Gastrocnemius medialis (tissue), 4 donors: ENCODE measurements at places on chromosomes 6 and 20. TPM values are rescaled to one million over a fixed set of nuclear protein-coding genes. Genes with fewer than 3 reads are reported as not detected.

GRCh38 chr6:80771941-80772340 is 665.5 kb downstream of the BCKDHB start:
- DNase-seq = no peak
- H3K27me3 ChIP-seq = no peaks in the 10 kb centered on the region
- no peak overlapping the region for H3K27ac ChIP-seq
- H3K36me3 ChIP-seq = no peaks in the 10 kb centered on the region

DNA sequence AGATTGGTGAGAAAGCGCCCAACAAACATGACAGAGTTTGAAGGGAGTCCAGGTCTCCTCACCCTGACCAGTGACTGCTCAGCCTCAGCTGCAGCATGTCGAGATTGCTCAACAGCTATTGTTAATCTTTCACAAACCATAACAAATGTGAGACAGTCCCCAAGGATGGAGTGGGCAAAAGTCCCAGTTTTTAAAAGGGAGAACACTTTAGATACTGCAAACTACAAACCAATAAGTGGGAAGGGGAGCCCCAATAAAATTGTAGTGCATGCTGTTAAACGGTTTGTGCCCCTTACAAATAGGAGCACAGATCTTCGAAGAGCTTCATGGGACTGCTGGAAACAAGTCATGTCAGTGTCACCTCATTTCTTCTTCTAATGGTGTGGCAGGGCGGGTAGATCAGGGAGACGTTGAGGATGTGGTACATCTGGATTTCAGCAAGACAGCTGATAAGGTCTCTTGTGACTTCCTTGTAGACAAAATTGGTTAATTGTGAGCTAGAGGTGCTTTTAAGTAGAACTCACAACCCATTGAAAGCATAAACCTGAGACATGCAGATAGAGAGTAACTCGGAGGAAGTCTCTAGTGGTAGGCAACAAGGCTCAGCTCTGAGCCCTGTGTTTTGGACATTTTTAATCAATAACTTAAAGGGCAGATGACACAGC is 134.0 kb upstream of the ARMC2 start:
- H3K4me3 ChIP-seq = no peak overlapping the region
- H3K27me3 ChIP-seq = no peaks in the 10 kb centered on the region
- H3K36me3 ChIP-seq = no peaks in the 10 kb centered on the region
- H3K27ac ChIP-seq = no peak overlapping the region
- no peak for DNase-seq
- H3K4me1 ChIP-seq = peaks cover 9% of the 10 kb centered on the region

DNA sequence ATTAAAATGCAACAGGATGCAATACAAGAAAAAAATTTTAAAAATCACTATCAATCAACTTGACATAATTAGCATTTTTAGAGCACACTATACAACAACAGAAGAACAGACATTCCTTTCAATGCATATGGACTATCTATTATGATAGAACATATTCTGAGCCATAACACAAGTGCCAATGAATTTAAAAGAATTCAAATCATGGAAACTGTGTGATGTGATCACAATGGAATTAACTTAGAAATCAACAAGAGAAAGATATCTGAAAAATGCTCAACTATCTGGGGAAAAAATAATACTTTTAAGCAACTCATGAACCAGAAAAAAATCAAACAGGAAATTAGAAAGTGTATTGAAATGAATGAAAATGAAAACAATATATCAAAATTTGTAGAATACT is 106.3 kb downstream of the ADTRP start:
- H3K4me3 ChIP-seq = no peak overlapping the region
- no peak for DNase-seq
- no peaks in the 10 kb centered on the region for H3K36me3 ChIP-seq
- H3K4me1 ChIP-seq = no peaks in the 10 kb centered on the region
- no peak overlapping the region for H3K27ac ChIP-seq

GRCh38 chr6:108711826-108712225 is 136.4 kb upstream of the ARMC2 start:
- H3K4me3 ChIP-seq = no peak overlapping the region
- H3K36me3 ChIP-seq = no peaks in the 10 kb centered on the region
- H3K27me3 ChIP-seq = no peaks in the 10 kb centered on the region
- H3K27ac ChIP-seq = no peak overlapping the region
- peaks cover 13% of the 10 kb centered on the region for H3K4me1 ChIP-seq
- no peak for DNase-seq

DNA sequence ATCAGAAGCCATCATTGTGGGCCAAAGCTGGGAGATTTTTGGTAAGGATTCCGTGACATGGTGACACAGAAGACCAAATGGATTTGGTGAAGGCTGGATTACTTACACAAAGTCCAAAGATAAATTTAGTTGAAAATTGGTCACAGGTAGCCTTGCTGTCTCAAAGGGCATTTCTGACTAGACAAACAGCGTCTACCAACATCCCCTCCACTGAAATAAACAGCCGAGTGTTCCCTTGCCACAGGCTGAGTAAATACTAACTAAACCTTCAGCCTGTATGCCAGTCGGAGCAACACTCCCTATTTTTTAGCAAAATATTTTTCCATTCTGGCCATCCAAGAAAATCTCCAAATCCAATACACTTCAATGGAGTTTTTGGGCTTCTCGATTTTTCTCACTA is 279.9 kb upstream of the CITED2 start:
- H3K36me3 ChIP-seq = no peaks in the 10 kb centered on the region
- DNase-seq = no peak
- no peaks in the 10 kb centered on the region for H3K4me1 ChIP-seq
- H3K27ac ChIP-seq = no peak overlapping the region

DNA sequence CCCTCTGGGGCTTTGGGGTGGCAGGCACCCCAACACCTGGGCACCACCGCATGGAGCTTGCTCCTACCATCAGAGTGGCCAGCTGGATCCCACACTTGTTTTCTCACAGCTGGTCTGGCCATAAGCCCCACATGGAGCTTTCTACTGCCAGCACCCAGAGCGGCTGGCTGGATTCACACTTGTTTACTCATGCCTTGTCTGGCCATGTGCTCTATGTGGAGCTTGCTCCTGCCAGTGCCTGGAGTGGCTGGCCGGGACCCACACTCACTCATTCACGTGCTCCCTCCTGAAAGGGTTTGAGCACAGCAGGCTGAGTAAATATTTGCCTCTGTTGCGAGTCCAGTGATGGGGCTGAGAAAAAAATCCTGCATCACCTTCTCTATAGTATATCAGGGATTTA is 487.0 kb downstream of the CD109 start:
- H3K4me3 ChIP-seq = no peak overlapping the region
- no peak overlapping the region for H3K27ac ChIP-seq
- no peaks in the 10 kb centered on the region for H3K36me3 ChIP-seq
- no peaks in the 10 kb centered on the region for H3K27me3 ChIP-seq

DNA sequence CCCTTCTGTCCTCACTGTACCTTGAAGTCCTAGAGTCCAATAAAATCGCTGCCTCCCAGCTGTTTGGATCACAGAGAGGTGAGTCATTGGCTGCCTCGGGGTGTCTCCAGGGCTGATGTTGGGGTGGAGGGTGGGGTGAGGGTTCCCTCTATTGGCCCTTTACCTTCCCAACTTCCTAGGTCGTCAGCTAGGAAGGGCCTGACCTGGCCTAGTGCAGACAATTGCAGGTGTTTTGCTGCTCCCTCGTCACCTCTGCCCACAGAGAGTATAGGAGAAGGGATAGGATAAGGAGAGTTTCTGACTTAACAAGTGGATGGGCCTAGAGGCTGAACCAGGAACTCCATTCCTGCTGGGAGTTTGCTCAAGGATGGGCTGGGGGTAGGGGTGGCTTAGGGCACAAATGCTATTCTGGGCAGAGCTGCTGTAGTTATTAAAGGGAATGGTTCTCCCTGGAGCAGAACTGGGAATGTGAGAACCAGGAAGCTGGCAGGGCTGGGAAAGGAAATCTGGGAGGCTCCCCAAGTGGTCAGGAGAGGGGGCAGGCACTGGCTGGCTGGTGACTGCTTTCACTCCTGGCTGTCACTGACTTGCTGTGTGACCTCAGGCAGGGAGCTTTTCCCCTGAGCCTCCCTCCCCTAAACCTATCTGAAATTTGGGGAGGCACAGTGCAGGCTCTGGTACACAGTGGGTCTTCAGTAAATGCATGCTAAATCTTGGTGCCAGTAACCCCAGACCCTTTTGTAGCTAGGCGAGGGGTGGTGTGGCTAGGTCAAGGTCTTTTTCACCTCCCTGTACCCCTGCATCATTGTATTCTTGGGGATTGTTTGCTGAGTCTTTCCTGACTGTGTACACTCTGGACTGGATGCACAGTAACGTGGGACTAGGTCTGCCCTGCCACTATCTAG is 1.5 kb downstream of the TP53INP2 start:
- DNase-seq = no peak
- peak overlapping the region; percentile 100 for H3K27ac ChIP-seq
- H3K4me3 ChIP-seq = no peak overlapping the region
- no peaks in the 10 kb centered on the region for H3K27me3 ChIP-seq
- H3K36me3 ChIP-seq = no peaks in the 10 kb centered on the region

GRCh38 chr6:141877275-141877983 is 255.3 kb upstream of the GJE1 start:
- H3K36me3 ChIP-seq = no peaks in the 10 kb centered on the region
- no peak for DNase-seq
- no peaks in the 10 kb centered on the region for H3K27me3 ChIP-seq
- no peak overlapping the region for H3K4me3 ChIP-seq
- no peak overlapping the region for H3K27ac ChIP-seq

DNA sequence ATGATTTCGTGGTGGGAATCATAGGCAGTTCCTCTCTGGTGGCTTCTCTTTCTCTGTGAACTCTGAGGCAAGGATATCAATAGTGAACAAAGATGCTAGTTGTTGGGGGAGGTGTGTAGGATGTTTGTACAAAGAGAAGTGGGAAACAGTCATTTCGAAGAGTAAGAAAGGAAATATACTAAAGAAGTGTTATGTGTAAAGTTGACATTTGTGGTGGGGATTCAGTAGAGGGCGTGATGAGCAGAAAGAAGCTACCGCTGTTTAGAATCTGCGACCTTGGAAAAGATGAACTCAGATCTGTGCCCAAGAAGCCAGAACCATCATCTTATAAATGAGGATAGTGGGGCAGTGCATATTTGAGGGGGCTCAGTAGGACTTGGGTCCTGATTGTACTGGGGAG is 11.4 kb downstream of the SLC35F1 start:
- H3K4me3 ChIP-seq = no peak overlapping the region
- no peaks in the 10 kb centered on the region for H3K36me3 ChIP-seq
- H3K4me1 ChIP-seq = no peaks in the 10 kb centered on the region
- no peak for DNase-seq
- no peak overlapping the region for H3K27ac ChIP-seq

DNA sequence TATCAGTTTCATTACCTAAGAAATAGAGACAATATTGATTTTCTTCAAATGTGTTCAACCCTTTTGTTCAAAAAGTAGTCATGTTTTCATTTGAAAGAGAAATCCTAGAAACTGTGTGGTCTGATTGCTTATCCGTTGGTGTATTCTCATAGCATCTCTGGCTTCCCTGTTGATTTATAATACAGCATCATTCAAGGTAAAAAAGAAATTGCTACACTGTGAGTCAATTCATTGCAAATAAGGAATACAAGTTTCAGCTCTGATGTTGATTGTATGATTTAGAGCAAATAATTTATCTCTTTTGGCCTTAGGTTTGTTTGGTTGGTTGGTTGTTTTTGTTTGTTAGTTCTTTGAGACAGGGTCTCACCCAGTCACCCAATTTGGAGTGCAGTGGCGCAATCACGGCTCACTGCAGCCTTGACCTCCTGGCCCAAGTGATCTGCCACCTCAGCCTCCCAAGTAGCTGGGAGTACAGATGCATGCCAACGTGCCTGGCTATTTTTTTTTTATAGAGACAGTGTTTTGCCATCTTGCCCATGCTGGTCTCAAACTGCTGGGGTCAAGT is 185.5 kb upstream of the TNFAIP3 start:
- no peak overlapping the region for H3K27ac ChIP-seq
- no peaks in the 10 kb centered on the region for H3K4me1 ChIP-seq
- no peaks in the 10 kb centered on the region for H3K27me3 ChIP-seq
- no peaks in the 10 kb centered on the region for H3K36me3 ChIP-seq

DNA sequence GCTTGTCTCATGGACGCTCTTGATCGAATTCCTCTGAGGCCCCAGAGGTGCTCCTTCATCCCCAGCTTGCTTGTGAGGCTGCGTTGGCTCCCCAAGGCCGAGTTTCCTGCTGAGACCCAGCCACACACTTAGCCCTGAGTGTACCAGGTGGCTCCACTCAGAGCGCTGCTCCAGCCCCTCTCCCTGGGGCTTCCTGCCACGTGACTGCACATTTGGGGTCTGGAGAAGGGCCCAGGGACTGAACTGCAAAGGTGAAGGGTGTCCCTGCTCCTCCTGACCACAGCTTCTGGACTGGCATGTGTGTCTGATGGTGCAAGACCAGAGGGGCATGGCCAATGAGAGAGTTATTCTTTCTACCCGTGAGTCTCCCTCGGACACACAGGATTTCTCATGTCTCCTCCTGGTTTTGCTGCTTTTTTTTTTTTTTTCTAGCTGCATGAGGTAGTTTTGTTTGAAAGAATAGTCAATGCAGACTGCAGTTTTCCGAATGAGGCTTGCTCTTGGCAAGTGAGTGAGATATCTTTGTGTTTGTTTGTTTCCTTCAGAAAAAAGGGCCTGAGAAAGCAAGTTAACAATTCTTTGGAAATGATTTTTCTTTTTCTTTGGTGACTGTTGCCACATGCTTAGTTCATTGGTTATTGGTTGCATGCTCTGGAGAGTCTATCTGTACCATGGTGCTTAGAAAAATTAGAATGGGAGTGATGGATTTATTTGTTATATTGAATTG is 3.1 kb upstream of the ZNF831 start:
- H3K4me1 ChIP-seq = no peaks in the 10 kb centered on the region
- H3K27me3 ChIP-seq = peaks cover 3% of the 10 kb centered on the region
- H3K27ac ChIP-seq = no peak overlapping the region
- H3K4me3 ChIP-seq = no peak overlapping the region
- DNase-seq = no peak
- H3K36me3 ChIP-seq = no peaks in the 10 kb centered on the region

GRCh38 chr20:889106-889505 is 27.0 kb downstream of the ANGPT4 start:
- H3K27me3 ChIP-seq = no peaks in the 10 kb centered on the region
- H3K4me3 ChIP-seq = no peak overlapping the region
- peaks cover 8% of the 10 kb centered on the region for H3K4me1 ChIP-seq
- H3K27ac ChIP-seq = no peak overlapping the region

DNA sequence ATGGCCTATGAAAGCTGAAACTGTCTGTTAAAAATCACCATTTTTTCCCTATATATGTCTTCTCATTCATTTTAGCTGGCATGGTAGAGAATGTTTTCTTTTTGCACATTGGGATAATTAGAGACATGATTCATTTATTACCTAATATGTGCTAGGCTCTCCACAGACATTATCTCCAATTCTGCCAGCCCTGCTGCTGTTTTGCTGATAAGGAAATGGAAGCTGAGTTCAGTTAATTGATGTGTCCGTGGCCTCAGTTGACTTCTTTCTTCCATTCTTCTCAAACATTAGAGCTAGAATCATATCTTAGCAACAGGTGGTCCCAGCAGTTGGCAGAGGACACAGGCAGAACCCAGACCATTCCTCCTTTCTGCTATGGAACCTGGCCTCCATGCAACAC is 644.1 kb upstream of the CITED2 start:
- H3K4me3 ChIP-seq = no peak overlapping the region
- DNase-seq = no peak
- no peak overlapping the region for H3K27ac ChIP-seq
- no peaks in the 10 kb centered on the region for H3K36me3 ChIP-seq

GRCh38 chr6:81331526-81331925 is 421.0 kb downstream of the TENT5A start:
- DNase-seq = no peak
- H3K4me3 ChIP-seq = no peak overlapping the region
- no peaks in the 10 kb centered on the region for H3K4me1 ChIP-seq
- H3K36me3 ChIP-seq = no peaks in the 10 kb centered on the region
- no peaks in the 10 kb centered on the region for H3K27me3 ChIP-seq

The SEMG2 gene
- not detected for total RNA-seq

The ACSS1 gene
- total RNA-seq = 84.6 TPM

The PPP1R16B gene
- 2.4 TPM for total RNA-seq

The CYP21A2 gene
- not detected for total RNA-seq

The JAG1 gene
- total RNA-seq = 13.4 TPM

The SLC26A8 gene
- not detected for total RNA-seq

The CDC25B gene
- total RNA-seq = 7.7 TPM

The LGSN gene
- total RNA-seq = not detected

The SEMG1 gene
- total RNA-seq = not detected

The IL22RA2 gene
- not detected for total RNA-seq
